ENCODE measurements at places on chromosomes 7 and 10.
A peak's percentile ranks its signal among the peaks of the same experiment; 100 is the strongest.

- no peak for DNase-seq
Measured at GRCh38 chr10:122087436-122087835, 98.5 kb downstream of the TACC2 start.

GRCh38 chr10:87752566-87752965 is 65.5 kb downstream of the ATAD1 start:
- no peak for DNase-seq

DNA sequence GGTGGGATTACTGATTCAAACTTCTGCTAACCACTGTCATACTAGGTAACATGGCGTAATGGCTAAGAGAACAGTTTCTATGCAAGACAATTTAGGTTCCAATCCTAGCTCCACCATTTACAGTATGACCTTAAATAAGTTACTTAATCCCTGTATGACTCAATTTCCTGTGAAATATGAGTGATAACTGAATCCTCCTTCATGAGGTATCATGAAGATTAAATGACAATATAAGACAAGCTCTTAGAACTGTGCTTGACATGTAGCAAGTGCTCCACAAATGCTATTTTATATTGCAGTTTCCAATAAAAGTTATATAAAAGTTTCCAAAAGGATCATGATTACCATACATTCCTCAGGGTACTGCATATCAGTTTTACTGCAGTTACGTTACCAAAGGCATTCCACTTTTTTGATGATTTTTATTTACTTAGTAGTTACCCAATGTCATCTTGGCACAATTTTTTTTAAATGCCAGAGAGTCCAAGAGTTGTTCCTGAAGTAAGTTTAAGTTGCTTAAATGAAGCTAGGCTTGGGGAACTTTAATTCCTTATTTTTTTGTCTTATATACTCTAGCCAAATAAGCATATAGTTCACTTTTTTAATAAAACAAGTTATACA is 7.1 kb downstream of the DOCK4 start:
- DNase-seq, result no peak

DNA sequence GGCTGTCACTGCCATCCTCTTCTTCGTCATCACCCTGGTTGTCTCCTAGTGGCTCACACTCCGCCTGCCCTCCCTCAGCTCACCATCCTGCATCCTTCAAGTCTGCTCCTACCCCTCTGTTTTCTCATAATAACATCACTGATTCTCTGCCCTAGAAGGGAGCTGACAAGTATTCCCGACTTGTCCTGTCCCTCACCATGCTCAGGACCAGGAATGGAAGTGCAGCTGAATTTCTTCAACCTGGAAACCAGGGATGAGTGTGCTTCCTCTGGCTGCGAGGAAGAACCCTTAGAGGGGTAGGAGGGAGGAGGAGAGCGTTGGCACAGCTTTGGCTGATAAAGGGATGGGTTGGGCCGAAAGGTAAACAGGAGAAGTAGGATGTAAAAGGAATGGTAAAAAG is 174.8 kb upstream of the GPR26 start:
- no peak for DNase-seq

GRCh38 chr7:6423942-6424701 is 23.6 kb downstream of the DAGLB start:
- DNase-seq, result no peak

- no peak for DNase-seq
Measured at GRCh38 chr10:82378146-82378545, 503.2 kb downstream of the NRG3 start.

GRCh38 chr10:129909531-129910256 is 54.4 kb downstream of the EBF3 start:
- no peak for DNase-seq

DNA sequence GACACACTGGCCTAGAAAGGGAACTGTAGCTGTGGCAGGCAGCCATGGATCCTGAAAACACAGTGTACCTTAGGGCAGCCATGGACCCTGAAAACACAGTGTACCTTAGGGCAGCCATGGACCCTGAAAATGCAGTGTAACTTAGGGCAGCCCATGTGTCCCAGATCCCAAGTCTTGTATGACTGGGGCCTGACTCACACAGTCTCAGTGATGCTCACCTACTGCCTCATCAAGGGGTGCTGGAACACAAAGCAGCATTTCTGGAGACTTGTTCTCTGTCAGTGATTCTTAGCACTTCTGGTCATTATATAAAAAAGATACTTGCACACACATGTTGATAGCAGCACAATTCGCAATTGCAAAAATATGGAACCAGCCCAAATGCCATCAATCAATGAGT is 70.2 kb upstream of the LAMB4 start:
- no peak for DNase-seq

DNA sequence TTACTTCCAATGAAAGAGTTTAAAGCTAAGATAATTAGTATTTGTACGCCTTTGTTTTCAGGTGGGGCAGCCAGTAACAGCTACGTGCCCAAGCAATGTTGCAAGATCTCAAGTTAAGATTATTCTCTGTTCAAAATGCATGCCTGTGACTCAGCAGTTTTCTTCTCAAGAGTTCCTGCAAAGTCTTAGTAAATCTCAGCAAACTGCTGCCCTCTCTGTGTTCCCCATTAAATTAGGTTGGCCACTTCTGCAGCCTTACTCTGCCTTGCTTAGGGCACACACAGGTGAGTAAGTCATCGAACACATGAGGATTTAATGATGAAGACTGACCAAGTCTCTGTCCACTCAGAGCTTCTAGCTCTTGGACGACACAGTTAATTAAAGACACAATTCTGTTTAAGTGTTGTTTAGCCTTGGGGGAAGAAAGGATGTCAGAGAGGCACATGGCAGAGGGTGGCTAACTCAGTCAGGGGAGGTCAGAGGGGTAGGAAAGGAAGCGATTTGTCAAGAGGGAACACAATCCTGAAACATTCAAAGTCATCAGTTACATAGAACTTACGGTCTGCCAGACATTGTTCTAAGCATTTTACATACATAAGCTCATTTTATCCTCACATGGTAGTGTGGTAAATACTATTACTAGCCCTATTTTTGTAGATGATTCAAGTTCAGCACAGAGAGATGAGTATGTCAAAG is 20.2 kb upstream of the SLC35G1 start:
- peak; percentile 13 for DNase-seq

DNA sequence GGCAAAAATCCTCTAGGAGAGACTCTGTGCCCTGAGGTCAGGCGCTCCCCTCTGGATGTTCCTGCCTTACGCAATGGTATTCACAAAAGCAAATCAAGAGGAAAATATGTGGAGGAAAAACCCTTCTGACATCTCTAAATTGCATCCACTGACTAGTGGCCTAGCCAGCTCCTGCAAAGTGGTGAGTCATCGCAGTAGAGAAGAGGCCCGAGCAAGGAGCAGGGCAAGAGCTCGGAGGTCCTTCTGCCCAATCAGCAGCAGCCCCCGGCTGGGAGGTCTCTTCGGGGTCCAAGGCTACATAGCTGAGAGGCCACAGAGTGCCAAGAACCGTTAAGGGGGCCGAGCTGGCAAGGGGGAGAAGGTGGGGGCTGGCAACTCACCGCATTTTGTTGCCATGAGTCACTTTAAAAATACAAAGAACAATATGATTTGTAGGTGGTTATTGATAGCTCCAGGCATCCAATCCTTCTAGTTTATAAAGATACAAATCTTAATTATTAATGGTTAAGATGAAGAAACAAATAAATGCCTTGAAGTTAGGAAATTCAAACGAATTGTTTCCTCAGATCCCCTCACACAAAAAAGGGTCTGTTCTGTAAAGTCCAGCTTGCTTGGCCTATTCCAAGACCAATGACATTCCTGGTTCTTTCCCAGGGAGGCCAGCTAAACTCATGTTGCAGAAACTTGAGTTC is 161.6 kb downstream of the PKD1L1 start:
- DNase-seq, result no peak

DNA sequence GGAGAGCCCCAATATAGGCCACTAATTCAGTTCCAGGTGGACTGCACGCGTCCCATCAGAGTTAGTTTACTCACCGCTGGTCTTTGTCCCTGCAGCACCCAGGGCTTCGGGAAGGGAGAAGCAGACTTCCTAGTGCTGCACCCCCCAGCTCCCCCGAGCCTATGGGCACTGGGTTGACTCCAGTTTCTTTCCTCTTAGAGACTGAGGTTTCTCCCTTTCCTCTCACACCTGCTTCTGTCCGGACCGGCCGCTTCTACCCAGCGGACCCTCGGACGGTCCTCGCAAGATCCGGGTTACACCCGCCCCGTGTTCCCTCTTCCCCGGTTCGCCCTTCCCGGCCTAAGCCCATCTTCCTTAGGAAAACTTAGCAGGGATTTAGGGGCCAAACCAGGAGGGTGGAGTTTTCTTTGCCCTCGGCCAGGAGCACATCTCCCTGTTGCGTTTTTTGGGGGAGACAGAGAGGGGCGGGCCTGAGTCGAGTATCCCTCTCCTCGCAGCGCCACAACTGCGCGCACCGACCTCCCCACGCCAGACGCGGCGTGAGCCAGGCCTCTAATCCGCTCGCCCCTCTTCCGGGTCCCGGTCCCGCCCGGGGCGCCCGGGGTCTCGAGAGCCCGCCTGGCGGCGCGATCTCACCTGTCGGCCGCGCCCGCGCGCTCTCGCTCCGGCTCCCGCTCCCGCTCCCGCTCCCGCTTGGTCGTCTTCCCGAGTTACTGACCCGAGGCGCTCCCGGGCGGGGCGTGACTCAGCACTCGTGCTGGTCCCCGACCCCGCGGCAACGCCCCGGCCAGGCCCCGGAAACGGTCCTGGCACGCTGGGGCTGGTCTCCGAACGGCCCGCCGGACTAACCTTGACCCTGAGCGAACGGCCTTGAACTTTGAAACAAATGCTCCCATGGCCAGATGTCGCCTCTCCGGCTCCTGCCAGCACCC is at the start of gene AIFM2:
Gene AIFM2, minus strand, starts transcription at position 728 of the 932 bp plus-strand sequence. CDS start 8,741 bp downstream, outside the sequence.
- peak; percentile 66 for DNase-seq

DNA sequence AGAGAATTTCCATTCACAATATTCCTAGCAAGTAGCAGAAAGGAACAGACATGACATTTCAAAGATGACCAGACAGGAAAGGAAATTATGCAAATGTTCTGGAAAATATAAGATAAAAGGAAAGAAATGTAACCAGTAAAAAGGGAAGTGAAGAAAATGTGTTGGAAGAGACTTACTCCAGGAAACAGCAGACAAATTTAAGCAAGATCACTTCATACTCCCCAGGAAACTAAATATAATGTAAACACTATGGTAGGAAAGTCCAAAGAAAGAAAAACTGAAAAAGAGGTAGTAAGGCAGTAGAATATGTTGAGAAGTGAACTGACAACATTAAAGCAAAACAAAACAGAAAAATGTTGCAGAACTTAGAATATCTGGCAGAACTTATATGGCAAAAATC is 6.4 kb upstream of the ST8SIA6 start:
- DNase-seq, result no peak

DNA sequence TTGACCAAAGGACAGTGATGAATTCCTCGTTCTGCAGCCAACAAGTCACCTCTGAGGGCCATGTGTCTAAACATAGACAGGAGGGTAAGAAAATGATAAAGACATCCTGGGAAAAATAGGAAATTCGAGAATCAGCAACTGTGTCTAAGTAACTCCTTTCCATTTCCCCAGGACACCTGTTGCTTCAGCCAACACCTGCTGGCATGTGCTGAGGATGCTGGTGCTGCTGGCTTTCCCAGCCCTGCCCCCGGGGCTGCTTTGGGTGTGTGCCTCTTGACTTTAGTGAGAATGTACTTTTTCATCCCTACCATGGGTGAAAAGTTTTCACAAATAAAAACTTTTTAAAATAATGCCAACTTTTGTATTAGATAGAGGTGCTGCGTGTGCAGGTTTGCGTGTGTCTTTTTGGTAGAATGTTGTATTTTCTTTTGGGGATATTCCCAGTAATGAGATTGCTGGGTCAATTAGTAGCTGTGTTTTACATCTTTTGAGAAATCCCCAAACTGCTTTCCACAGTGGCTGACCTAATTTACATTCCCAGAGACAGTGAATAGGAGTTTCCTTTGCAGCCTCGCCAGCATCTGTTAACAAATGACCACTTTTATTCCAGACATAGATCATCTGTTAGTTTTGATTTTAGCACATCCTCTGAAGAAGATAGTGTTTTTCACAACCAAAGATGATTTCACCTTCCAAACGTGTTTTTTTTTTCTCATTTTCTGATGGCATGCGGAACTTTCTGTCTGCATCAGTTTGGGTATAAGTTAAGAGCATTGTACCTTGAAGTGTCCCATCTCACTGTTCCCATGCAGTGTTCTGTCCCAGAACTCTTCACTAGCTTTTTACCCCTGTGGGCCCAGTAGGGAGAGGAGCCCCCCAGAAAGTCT is 104.2 kb upstream of the ACBD5 start:
- DNase-seq, result no peak

DNA sequence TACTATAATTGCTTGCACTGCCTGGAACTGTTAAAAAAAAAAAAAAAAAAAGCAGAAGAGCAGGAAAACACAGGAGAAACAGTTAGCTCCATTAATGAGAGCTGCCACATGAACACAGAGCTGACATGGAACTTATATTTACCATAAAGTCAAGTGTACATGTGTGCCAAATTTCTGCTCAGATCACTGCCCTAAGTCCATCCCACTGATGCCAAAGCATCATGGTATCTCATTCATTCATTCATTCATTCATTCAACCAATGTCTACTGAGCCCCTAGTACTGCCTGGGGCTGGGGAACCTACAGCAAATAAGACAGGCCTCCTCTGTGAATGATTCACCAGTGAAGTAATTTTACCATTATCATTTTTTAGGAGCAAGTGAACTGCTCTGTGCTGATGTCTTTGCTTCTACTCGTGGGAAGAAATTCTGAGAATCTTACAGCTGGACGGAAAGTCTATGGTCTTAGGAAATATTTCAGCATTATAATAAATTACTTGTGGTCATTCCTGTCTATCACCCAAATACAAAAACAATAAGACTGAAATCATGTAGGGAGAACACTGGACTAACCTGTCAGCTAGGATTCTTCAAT is 58.8 kb upstream of the ABLIM1 start:
- DNase-seq, result no peak

GRCh38 chr10:121134711-121135110 is 283.5 kb downstream of the WDR11 start:
- DNase-seq, result no peak

DNA sequence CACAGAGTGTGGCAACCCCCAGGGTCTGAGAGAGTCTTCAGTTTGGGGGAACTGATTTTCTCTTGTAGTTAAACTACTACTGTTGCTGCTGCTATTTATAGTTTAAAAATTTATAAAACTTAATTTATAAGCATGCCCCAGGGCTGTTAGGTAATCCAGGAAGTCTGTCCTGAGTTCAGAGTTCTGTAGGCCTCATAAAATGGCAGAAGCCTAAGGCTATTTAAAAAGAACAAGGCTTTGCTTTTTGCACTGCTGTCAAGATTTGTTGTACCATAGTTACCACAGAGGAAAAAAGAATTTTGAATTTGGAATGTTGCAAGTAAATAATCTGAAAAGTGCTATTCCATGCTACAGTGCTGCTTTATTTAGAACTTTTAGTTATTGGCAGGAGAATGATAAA is 66.1 kb downstream of the AGK start:
- no peak for DNase-seq

Measured in NCI-H510A treated with DMSO at 0.1 percent for 48 hours (cell line).